Activated CD4-positive, CD25-positive, alpha-beta regulatory T cell (primary cell): ENCODE measurements at places on chromosomes 5 and 9.

- no peak for DNase-seq
These were observed 11.2 kb upstream of the OLFM1 start for GRCh38 chr9:135076143-135076875.

DNA sequence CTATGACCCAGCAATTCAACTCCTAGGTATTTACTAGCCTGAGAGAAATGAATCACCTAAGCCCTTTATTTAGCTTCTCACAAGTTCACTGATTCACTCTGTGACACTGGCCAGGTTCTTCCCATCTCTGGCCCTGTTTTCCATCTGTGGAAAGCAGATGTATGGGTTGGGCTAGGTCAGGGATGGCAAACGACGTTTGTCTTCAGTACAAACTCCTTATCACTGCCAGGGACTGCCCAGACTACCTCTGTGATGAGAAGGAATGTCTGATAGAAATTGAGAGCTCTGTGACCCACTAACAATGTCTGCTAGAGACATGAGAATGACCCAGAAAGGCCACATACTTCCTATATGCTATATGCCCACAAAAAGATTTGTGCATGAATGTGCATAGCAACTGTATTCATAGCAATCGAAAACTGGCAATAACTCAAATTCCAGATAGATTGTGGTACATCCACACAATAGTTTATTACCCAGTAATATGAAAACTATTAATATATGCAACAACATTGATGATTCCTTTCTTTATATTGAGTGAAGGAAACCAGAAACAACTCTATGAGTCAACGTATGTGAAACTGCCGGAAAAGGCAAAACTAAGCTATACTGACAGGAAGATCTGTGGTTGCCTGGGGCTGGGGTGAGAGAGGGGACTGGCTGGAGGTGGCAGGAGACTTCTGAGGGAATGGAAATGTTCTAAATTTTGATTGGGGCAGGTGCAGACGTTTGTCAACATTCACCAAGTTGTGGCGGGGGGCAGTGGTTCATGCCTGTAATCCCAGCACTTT, 32.0 kb upstream of the ADAM19 start:
- DNase-seq, result no peak

DNA sequence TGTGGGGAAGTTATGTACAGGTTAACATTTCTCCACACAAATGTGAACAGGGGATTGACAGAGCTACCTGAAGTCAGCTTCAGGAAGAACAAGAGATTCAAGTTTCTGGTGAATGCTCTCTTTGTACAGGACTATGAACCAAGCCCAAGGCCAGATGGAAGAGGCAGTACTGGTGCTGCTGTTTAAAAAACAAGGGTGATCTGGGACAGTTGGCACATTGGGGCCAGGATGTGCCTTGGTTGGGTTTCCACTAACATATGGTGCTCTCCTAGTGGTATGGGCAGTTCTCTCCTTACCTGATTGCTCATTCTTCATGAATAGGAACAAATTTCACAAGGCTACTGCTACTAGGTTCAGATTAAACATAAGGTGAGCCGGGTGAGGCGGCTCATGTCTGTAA, 40.0 kb downstream of the MTMR12 start:
- no peak for DNase-seq

- no peak for DNase-seq
These were observed 252.3 kb downstream of the IZUMO3 start for GRCh38 chr9:24293386-24293785.

- DNase-seq, result no peak
These were observed 10.8 kb downstream of the ZDHHC11B start for GRCh38 chr5:773517-774264.

DNA sequence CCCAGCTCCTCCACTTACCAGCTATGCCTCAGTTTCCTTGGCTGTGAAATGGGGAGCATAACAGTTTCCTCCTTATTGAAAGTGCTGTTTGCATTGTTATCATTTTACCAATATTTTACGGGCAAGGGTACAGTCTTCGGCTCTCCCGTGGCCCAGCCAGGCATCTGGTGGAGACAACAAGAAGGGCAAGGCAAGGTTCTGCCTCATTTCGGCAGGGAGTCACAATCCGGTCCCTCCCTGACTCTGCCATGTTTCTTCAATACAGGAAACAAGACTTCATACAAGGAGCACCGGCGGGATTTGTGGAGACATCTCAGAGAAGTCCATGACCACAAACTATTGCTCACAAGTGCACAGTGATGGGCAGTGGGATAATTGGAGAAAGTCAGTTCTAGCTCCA, 174.0 kb downstream of the FGF18 start:
- DNase-seq, result no peak
